ENCODE measurements at places on chromosomes 12 and 14.

DNA sequence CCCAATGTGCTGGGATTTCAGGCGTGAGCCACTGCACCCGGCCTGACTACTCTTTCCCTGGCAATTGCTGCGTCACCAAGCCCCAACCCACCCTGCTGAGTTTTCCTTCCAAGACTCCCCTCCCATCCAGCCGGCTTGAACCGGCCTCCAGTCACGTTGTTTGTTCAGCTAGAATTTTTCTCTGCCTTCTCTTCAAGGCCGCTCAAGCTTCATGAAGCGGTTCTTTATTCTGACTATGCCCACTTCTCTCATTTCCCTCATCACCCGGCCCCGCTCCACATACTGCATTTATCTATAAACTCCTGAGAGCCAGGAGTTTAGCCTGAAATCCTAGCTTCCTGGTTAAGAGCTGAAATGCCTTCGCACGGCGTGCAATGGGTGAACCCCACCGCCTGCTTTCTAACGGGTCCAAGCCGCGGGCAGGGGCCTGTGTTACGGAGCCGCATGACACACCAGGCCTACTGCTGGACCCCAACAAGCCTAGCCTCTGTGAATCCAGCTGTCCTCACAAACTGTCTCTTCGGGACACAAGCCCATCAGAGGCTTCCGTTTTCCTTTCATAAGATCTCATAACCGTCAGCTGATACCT is 999 bp upstream of the DCAF4 start:
- DNase-seq: no peak

GRCh38 chr12:99596762-99597161 is 50.8 kb upstream of the GARIN6 start:
- DNase-seq: no peak

DNA sequence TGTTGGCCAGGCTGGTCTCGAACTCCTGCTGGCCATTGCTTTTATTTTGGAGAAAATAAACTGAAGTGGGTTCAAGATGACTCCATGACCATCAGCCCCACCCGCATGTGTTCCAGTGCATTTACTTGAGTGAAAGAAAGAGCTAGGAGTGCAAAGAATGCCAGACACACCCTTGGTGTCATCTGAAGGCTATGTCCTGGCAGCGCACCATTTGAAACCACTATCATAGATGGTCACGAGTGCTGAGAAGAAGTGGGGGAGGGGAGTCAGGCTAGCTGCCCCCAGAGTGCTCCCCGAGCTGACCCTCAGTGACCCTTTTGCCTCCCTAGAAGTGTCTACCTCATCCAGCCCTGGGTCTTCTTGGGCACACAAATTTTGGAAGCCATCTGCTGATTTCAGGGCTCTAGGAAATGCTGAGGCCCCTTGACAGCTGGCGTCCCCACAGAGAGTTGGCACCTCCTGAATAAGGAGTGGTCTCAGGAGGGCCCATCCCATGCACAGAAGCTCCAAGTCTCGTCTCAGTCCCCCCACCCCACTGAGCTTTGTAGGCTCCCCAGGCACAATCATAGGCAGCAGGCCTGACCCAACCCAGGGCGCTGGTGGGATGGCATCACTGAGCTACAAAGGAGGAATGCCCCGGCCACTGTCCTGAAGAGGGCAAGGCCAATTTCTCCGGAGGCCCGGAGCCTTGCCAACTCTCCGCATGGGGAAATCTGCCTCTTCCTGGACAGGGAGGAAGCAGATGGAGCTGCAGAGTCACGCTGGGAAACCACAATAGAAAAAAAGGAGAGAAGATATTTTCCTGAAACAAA is 28.0 kb downstream of the PXN start:
- no peak for DNase-seq

DNA sequence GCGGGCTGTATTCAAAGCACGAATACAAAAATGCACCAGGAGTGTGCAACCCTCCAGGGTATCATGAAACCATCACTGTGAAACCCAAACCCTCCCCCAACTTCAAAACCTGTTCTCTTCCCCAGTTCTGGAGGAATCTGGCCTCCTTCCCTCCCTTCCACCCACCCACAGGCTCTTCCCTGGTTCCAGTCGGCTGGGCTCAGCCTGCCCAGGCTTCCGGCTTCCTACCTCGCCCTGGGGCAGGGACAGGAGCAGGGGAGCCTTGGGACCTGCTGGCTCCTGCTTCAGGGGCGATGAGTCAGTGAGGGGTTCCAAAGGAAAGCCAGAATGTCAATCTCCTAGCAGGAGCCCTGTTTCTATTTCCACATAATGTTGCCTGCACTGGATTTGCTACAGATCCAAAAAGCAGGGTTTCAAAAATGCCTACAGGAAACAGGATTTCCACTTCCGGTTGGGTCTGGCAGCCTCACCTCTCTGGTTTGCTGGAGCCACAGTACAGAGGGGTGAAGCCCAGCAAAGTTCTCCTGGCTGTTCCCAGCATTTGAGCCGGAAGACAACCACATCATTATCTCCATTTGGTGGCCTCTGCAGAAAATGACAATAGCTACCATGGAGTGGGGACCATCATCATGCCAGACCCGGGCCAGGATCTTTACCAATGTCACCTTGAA is 278.3 kb downstream of the DPF3 start:
- DNase-seq: no peak

DNA sequence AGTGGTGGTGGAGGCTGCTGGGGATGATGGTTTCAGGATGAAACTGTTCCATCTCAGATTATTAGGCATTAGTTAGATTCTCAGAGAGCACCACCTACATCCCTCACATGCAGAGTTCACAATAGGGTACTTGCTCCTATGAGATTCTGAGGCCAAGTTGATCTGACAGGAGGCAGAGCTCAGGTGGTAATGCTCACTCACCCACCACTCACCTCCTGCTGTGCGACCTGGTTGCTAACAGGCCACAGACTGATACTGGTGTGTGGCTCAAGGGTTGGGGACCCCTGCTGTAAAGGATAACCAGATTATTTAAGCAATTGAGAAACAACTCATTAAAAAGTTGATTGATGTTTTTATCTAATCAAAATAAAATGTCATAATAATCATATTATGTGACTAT is 248.5 kb downstream of the RERGL start:
- no peak for DNase-seq

- DNase-seq: no peak
These were observed 73.0 kb downstream of the ALG10B start for GRCh38 chr12:38389614-38390013.

Measured in NCI-H2227 treated with DMSO at 0.1 percent for 48 hours (cell line).